ENCODE measurements at places on chromosomes 13 and 19. TPM values are rescaled to one million over a fixed set of nuclear protein-coding genes. Genes with fewer than 3 reads are reported as not detected.

FLT3 gene
- total RNA-seq = not detected

KMT5C gene
- total RNA-seq = 13.6 TPM

TRPM4 gene
- total RNA-seq = 7.0 TPM

ZGLP1 gene
- 2.6 TPM for total RNA-seq

MADCAM1 gene
- 1.2 TPM for total RNA-seq

SBSN gene
- not detected for total RNA-seq

SHKBP1 gene
- total RNA-seq = 44.6 TPM

BEST2 gene
- total RNA-seq = not detected

RASL11A gene
- total RNA-seq = 15.3 TPM

DNA sequence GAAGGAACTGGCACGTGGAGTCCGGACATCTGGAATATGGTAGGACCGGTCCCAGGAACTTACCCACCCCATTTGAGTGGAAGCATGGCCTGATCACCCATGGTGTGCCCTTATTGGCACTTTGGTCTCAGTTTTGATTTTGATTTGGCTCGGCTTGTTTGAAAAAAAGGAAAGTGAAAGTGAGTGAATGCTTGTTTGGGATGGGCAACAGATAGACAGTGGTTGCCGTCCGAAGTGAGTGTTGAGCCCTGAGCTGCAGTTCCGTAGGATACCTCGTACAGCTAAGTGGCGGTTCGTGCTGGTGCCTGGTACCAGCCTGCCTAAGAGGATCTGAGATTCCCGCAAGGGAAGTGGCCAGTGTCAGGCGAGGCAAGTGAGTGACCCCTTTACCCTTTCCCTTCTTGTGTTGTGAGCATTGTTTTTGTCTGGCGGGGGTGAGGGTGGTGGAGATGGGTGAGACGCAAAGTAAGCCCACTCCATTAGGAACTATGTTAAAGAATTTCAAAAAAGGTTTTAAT is 605.8 kb downstream of the UQCRFS1 start:
- no peaks in the 10 kb centered on the region for H3K36me3 ChIP-seq
- H3K4me1 ChIP-seq = no peaks in the 10 kb centered on the region
- no peak overlapping the region for H3K4me3 ChIP-seq
- H3K27me3 ChIP-seq = no peaks in the 10 kb centered on the region

DNA sequence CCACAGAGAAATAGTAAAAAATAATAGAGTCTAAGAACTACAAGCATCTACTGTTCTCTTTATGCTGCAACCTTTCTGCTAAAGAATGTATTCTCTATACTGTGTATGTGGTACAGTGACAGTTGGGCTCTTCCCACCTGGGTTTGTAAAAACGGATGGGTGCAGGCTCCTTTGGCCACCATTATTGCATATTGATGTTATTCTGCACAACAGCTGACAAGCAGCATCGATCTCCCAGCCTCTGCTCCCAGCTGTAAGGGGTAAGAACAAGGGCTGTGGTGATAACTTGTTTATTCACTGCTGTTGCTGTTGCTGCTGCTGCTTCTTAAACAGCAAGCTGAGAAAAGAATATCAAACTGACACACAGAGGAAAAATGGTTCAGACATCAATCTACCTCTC is 56.1 kb downstream of the KCNRG start:
- no peaks in the 10 kb centered on the region for H3K4me1 ChIP-seq
- no peak overlapping the region for H3K4me3 ChIP-seq
- H3K27ac ChIP-seq = no peak overlapping the region
- no peak for DNase-seq
- no peaks in the 10 kb centered on the region for H3K36me3 ChIP-seq

DNA sequence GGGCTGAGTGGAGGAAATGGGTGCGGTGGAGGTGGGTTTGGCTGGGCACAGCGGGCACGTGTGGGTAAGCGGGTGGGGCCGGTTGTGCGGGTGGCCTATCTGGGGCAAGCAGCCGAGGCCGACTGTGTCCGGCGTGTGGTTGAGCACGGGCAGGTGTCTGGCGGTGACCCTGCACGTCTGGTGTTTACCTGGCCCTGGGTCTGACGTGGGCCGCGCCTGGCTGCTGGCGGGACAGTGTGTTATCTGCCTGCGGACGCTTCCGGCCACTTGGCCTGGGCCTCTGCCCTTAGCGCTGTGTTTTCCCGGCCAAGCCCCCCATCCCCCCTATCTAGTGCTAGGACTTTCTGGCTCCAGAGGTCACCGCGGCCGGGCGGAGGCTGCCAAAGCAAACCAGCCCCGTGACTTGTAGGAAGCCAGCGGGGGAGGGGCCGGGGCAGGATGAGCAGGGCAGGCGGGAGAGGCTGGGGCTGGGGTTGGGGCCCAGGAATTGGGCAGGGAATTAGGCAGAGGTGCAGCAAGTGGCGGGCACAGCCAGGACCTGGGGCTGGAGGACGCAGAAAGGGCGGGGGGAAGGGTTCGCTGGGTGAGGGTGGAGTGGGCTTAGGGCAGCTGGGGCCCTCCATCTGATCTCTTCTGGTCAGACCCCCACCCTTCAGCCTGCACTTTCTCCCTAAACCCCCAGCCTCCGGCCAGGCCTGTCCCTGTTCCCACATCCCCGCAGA is 534 bp upstream of the HPN start:
- peak; percentile 89 for DNase-seq
- H3K36me3 ChIP-seq = no peaks in the 10 kb centered on the region
- H3K27me3 ChIP-seq = no peaks in the 10 kb centered on the region
- peak overlapping the region; percentile 99 for H3K27ac ChIP-seq

DNA sequence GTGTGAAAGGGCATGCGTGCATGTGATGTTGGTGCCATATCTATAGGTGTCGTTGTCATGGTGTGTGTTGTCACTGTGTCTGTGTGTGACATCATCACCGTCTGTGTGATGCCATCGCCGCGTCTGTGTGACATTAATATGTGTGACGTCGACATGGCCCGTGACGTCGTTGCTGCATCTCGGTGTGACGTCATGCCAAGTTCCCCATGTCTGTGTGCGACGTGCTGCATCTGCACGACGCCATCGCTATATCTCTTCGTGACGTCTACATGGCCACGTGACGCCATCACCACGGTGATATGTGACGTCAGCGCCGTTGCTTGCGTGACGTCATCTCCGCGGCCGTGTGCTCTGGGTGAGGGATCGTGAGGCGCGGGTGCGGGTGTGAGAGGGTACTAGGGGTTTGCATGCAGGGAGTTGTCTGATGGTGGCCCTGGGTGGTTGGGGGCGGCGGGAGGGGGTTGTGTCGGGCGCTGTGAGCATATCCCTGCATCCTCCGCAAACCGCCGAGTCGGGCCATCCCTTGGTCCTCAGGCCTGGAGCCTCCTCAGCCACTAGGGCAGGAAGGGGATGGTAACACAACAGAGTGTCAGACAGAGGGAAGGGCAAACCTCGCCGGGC is 14.6 kb downstream of the GTPBP3 start:
- H3K27ac ChIP-seq = no peak overlapping the region
- H3K4me3 ChIP-seq = no peak overlapping the region
- no peak for DNase-seq
- no peaks in the 10 kb centered on the region for H3K4me1 ChIP-seq
- no peaks in the 10 kb centered on the region for H3K36me3 ChIP-seq
- H3K27me3 ChIP-seq = no peaks in the 10 kb centered on the region

DNA sequence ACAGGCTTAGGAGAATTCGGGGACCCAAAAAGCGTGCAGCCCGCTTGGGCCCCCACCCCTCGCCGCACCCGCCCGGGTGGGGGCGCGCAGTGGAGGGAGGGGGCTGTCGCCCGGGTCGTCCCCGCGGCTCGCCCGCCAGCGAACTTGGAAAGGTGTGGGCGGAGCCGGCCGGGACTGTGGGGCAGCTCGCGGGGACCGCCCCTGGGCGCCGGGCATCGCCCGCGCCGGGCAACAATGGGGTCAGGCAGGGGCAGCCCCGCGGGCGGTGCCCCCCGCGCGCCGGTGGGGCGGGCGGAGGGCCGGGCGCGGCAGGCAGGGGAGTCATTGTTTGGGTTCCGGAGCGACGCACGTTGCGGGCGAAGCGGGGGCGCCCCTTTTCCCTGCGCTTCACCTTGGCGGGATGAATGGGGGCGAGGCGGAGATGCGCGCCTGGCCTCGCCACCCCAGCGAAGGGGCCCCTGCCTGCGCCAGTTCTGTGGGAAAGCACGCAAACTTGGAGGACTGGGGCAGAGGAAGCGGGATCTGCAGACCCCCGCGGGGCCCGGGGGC is 647 bp upstream of the KLF12 start:
- H3K27me3 ChIP-seq = no peaks in the 10 kb centered on the region
- peaks cover 12% of the 10 kb centered on the region for H3K4me1 ChIP-seq
- peak overlapping the region; percentile 98 for H3K27ac ChIP-seq
- DNase-seq = peak; percentile 79

GRCh38 chr19:52992109-52993004 is 21.4 kb upstream of the ERVV-1 start:
- no peaks in the 10 kb centered on the region for H3K36me3 ChIP-seq
- peak overlapping the region; percentile 70 for H3K27ac ChIP-seq
- peak overlapping the region; percentile 19 for H3K4me3 ChIP-seq
- peak; percentile 30 for DNase-seq

- H3K4me3 ChIP-seq = no peak overlapping the region
- no peak overlapping the region for H3K27ac ChIP-seq
- H3K36me3 ChIP-seq = no peaks in the 10 kb centered on the region
- H3K27me3 ChIP-seq = no peaks in the 10 kb centered on the region
These were observed 12.9 kb downstream of the CYTH2 start for GRCh38 chr19:48481846-48482639.

GRCh38 chr19:45575216-45575615 is 9.4 kb downstream of the OPA3 start:
- no peak overlapping the region for H3K27ac ChIP-seq
- H3K27me3 ChIP-seq = no peaks in the 10 kb centered on the region
- peaks cover 19% of the 10 kb centered on the region for H3K4me1 ChIP-seq

GRCh38 chr13:31765138-31765785 is 25.9 kb downstream of the RXFP2 start:
- no peak overlapping the region for H3K4me3 ChIP-seq
- H3K4me1 ChIP-seq = no peaks in the 10 kb centered on the region
- peaks cover 5% of the 10 kb centered on the region for H3K27me3 ChIP-seq

DNA sequence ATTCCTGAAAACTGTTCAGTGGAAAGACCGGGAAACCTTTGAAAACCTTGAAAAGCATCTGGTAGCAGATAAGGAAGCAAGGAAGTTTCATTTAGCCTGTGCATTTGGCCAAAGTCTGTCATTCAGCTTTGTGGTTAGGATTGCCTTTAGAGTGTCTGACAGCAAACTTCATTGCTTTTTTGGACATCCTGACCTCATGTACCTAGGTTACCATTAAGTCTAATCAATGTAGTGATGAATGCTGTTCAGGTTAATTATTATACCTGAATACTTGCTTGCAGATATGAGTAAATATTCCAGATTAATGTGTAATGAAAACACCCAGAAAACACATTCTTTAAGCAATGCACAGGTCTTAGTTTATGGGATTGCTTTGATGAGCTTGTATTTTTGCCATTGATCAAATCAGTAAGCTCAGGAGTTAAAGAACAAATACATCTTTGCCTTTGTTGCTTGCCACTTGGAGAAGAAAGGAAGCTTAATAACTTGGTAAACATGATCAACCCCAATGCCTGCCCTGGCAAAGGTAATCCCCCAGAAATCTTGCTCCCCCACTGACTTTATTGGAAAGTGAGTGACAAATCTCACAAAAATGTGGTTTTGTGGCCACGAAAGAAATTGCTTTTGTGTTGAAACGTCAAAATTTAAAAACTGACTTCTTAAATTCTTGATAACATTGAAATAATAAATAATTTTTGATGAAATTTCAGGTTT is 87.4 kb downstream of the SLC15A1 start:
- H3K4me3 ChIP-seq = no peak overlapping the region
- H3K4me1 ChIP-seq = no peaks in the 10 kb centered on the region
- H3K27me3 ChIP-seq = no peaks in the 10 kb centered on the region

DNA sequence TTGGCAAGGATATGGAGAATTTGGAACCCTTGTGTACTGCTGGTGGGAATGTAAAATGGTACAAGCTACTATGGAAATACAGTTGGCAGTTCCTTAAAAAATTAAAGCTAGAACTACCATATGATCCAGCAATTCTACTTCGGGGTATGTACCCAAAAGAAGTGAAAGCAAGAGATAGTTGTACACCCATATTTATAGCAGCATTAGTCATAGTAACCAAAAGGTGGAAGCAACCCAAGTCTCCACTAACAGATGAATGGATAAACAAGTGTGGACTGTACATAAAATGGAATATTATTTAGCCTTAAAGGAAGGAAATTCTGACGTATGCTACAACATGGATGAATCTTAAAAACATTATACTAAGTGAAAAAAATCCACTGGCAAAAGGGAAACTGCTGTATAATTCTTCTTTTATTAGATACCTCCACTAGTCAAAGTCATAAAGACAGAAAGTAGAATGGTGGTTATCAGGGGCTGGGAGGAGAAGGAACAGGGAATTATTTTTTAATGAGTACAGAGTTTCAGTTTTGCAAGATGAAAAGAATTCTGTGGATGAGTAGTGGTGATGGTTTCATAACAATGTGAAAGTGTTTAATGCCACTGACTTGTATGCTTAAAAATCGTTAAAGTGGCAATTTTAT is 141.6 kb downstream of the RXFP2 start:
- H3K27me3 ChIP-seq = no peaks in the 10 kb centered on the region
- H3K4me3 ChIP-seq = no peak overlapping the region
- H3K4me1 ChIP-seq = no peaks in the 10 kb centered on the region
- no peak overlapping the region for H3K27ac ChIP-seq

- DNase-seq = no peak
- H3K4me3 ChIP-seq = no peak overlapping the region
- H3K27me3 ChIP-seq = no peaks in the 10 kb centered on the region
- H3K27ac ChIP-seq = no peak overlapping the region
- no peaks in the 10 kb centered on the region for H3K4me1 ChIP-seq
These were observed 53.1 kb downstream of the MICU2 start for GRCh38 chr13:21550918-21551317.

- H3K27me3 ChIP-seq = no peaks in the 10 kb centered on the region
- H3K27ac ChIP-seq = no peak overlapping the region
- no peak for DNase-seq
- H3K36me3 ChIP-seq = no peaks in the 10 kb centered on the region
- no peaks in the 10 kb centered on the region for H3K4me1 ChIP-seq
- H3K4me3 ChIP-seq = no peak overlapping the region
These were observed 101.9 kb upstream of the AKAP11 start for GRCh38 chr13:42170029-42170428.

- H3K27me3 ChIP-seq = no peaks in the 10 kb centered on the region
- H3K4me3 ChIP-seq = no peak overlapping the region
- H3K36me3 ChIP-seq = no peaks in the 10 kb centered on the region
- DNase-seq = no peak
These were observed 60.3 kb downstream of the ERCC5 start for GRCh38 chr13:102905905-102906771.

DNA sequence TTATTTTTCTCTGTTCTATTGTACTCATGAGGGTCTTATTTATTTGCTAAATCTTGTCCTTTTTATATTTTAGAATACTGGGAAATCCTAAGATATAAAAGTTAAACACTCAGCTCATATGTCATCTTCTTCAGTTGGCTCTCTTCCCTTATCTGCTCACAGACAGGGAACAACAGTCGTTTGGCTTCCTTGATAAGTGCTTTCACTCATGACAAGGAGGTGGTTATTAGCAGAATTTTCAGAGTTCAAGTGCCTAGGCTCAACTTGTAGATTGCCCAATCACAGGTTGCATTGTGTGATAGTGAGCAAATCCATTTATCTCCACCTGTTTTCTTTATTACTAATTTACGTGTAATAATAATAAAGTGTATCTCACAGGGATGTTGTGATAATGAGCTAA is 620.3 kb upstream of the PCDH20 start:
- no peak for DNase-seq
- no peaks in the 10 kb centered on the region for H3K4me1 ChIP-seq
- H3K27ac ChIP-seq = no peak overlapping the region
- no peaks in the 10 kb centered on the region for H3K36me3 ChIP-seq
- no peak overlapping the region for H3K4me3 ChIP-seq

GRCh38 chr19:16860118-16860517 is 28.7 kb upstream of the F2RL3 start:
- H3K4me1 ChIP-seq = no peaks in the 10 kb centered on the region
- H3K27ac ChIP-seq = no peak overlapping the region
- no peaks in the 10 kb centered on the region for H3K36me3 ChIP-seq
- no peak for DNase-seq
- no peaks in the 10 kb centered on the region for H3K27me3 ChIP-seq

Data from hepatocyte (in vitro differentiated cells).